ENCODE measurements at places on chromosomes 3 and 15.

DNA sequence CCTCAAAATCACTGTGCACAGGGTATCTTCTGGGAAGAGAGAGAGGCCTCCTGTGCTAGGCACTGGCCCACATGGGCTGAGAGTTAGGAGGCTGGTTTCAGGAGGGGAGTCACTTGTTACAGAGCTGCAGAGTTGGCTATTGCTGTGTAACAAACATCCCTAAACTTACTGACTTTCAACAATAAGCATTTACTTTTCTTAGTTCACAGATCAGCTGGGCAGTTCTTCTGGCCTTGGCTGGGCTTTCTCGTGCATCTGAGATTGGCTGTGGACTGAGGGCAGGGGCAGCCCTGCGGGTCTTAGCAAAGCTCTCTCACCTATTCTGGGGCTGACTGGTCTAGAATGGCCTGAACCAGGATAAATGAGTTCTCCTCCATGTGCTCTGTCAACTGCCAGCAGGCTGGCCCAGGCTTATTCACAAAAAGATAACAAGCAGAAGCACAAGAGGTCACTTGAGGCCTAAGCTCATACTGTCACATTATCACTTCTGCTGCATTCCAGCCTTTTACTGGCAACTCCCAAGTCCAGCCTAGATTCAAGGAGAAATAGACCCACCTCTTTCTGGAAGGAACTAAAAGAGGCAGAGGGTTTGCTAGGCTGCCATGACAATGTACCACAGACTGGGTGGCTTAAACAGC is 17.2 kb upstream of the RBSN start:
- DNase-seq: no peak

DNA sequence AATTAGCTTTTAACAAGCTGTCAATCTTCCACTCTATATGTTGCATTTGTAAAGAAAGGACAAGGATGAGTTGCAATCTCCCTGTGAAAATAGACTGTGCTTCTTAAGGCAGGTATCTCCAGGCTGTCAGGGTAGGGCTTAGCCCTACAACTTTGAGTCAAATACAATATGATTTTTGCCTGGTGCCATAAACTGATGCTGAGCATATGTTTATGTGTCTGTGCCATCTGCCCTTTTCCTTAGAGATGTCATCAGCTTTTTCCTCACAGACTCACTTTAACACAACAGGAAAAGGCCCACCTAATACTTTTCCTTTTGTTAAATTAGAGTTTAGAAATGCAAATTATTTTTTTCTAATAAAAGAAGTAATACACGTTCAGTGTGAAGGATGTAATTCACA is 548.3 kb downstream of the NLGN1 start:
- no peak for DNase-seq

DNA sequence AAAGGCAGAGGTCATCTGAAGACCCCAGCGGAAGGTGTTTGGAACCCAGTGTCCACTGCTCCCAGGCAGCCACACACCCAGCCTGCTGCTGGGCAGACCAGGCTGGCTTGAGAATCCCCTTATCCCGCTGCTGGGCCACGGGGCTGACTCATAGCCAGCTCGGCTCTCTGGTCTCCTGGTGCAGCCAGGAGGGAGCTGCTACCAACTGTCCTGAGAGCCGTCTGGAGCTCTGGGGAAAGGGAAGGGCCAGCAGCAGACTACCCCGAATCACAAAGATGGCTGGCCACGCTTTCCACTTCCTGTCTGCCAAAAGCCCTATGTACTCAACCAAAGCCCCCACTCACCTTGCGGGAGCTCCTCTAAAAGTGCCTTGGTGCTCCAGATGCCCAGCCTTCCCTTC is 38.3 kb downstream of the WHAMM start:
- DNase-seq: no peak

GRCh38 chr3:183094711-183095110 is 4.6 kb downstream of the MCCC1 start:
- no peak for DNase-seq

DNA sequence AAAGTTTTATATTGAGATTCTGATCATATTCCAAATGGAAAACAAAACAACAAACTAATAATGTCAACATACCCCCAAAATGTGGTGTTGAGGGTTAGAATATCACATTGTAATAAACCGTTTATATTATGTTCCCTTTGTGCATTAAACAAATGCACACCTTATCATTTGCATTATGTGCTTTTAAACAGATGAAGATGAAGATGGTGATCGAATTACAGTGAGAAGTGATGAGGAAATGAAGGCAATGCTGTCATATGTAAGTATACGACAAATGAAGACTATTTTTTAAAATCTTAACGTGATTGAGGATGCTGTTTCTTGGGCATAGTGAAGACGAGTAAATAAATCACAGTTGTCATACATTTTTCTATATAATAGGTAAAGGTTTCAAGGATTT is 20.6 kb downstream of the MAP2K5 start:
- DNase-seq: no peak

DNA sequence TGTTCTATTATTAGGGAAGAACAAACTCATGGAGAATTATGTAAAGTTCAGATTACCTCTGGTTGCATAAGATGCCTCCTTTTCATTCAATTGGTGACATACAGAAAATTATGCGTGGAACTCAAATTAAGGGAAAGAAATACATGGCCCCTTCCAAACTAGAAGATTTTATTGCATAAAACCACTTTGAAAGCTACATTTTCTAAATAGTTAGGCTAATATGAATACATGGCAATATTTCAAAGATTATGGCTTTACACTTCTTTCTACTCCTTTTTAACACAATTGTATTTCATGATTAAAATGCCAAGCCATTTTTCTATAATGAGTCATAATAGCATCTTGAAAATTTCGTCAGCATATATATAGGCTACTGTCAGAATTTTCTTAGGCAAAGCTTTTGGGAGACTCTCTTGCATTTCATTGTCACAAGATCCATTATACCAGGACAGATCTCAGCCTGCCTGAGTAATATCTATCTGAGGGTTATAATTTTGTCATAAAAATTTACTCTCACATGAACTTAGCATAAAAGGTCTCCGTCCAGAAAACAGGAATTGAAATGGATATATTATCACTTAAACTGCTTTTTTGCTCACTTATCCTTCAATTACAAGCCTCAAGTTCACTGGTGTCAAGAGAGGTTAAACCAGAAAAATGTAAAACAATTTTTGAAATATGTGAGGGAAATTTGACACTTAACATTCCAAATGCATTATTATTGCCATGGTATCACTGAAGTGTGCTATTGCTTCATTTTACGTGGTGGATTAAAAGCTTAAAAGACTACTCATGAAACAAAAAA is 37.1 kb downstream of the CPA3 start:
- DNase-seq: no peak

DNA sequence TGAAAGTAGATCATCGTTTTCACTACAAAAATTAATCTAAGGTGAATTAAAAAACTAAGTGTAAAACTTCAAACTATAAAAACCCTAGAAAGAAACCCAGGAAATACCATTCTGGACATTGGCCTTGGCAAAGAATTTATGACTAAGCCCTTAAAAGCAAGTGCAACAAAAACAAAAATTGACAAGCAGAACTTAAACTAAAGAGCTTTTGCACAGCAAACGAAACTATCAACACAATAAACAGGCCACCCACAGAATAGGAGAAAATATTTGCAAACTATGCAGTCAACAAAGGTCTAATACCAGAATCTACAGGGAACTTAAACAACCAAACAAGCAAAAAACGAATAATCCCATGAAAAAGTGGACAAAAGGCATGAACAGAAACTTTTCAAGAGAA is 302.0 kb downstream of the CHST2 start:
- no peak for DNase-seq

- DNase-seq: no peak
Measured at GRCh38 chr3:194731506-194732073, 45.9 kb downstream of the FAM43A start.

- DNase-seq: no peak
Measured at GRCh38 chr15:79883579-79884203, 13.1 kb downstream of the MTHFS start.

DNA sequence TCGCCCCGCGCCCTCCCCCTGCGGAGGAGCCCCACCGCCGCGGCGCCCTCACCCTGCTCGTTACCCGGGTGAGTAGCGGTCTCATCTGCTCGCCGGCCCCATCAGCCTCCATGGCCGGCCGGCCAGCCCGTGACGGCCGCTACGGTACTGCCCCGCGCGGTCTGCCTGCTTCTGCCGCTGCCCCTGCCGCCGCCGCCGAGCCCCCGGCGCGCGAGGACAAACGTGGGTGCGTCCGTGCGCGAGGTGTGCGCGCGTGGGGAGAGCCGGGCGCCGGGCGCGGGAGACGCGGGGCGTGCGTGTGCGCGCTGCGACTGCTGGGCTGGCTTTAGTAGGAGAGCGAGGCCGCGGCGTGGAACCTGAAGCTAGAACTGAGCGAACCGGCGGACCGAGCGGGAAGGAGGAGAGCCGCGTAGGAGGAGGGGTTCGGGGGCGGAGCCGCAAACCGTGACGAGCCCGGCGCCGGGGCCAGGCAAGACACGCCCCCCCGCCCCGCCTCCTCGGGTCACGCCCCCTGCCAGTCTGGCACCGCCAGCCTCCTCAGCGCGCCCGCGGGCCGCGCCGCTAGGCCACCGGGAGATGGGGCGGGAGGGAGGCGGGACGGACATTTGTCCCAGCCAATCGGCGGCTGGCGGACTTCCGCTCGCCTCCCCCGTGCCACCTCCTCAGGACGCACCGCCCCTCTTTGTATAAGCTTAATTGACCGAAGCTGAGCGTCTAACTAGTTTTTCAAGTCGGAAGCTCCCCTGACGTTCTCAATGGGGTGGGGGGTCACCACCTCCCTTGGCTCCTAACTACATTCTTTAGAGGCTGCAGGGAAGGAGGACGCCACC is at the start of gene SLC4A7:
Gene SLC4A7, minus strand, starts transcription at position 370 of the 830 bp plus-strand sequence. Its CDS starts 258 bp downstream, at position 112.
- peak; percentile 99 for DNase-seq

DNA sequence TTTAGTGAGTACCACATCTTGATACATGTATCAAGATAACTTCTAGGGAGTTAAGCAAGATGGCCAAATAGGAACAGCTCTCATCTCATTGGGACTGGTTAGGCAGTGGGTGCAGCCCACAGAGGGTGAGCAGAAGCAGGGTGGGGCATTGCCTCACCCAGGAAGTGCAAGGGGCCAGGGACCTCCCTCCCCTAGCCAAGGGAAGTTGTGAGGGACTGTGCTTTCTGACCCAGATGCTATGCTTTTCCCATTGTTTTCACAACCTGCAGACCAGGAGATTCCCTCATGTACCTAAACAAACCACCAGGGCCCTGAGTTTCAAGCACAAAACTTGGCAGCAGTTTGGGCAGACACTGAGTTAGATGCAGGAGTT is 665.0 kb upstream of the CBLB start:
- no peak for DNase-seq

DNA sequence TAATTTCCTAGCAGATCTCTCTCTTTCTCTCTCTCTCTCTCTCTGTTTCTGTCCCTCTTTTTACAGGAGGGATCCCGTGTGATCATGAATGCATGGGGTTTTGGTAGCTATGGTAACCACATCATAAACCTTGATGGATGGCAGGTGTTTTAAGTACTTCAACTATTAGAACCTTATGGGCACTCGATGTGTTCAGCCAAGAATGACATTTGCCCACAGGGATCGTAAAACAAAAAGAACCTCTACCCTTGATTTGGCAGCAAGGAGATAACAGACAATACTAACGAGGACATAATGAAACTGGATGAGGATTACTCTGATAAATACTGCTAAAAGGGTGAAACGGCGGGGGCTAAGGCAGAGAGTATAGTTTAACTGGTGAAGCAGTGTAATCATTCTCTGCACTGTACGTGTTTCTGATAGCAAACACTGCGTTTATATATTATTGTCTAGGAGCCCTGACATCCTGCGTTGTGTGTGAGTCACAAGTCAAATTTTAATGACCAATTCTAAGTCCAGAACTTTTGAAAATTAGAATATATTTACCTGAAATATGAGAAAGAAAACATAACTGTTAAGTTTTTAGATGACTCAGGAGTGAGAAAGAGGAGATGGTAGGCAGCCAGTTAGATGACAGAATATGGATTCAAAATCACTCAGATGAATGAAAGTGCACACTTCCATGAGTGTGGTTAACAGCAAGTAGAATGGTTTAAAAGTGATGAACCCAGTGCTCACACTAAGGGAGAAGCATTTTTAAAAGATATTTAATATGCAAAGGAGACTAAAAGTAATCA is 80.3 kb downstream of the OTOL1 start:
- no peak for DNase-seq

Measured in CD4-positive, alpha-beta T cell treated with Interleukin-6 for 4 hours (primary cell).